ENCODE measurements at places on chromosomes 2 and 18.

DNA sequence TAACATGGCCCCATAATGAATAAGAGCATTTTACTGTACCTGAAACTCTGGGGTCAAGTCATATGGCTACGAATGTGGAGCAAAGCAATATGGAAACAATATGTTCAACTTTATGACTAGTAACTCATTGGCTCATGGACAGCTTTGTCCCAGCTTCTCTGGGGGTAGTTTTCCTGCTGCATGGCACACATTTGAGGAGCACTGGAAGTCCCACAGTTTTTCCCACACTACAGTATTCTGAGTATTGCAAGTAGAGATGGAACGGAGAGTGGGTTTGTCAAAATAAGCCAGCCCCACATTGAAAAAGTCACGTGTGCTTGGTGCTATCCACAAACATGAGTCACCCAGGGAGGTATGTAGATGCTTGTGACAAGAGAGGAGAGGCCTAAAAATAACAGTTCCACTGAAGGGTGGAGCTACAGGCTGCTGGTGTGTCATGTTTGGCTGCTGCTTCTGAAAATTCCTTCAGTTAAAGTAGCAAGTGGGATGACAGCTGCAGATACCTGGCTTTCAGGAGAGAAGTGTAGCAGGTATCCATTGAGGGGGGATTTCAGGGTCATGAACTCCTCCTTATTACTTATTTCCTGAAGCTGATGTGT is 48.2 kb upstream of the CTAGE1 start:
- no peak for DNase-seq

DNA sequence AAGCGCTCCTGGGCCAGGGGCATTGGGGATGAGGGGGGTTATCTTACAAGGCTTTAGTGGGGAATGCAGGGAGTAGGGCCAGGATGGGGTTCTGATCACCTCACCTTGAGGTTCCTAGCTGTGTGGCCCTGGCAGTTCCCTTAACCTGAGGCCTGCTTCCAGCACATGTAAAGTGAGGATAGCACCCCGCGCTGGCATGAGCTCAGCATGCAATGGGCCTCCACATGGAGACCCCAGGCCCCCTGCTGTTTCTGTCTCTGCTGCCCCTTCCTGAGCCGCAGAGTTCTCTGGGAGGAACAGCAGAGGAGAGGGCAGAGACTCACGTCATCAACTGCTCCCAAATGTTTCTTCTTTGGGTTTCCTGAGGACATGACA is 8.6 kb upstream of the TEX51 start:
- no peak for DNase-seq

GRCh38 chr2:74502147-74502719 is 2.8 kb upstream of the LBX2 start:
- DNase-seq = peak; percentile 52

- no peak for DNase-seq
Measured at GRCh38 chr18:79203017-79203605, 133.9 kb downstream of the ATP9B start.

GRCh38 chr18:13613591-13614501 is 112.5 kb downstream of the FAM210A start:
- DNase-seq = peak; percentile 20

DNA sequence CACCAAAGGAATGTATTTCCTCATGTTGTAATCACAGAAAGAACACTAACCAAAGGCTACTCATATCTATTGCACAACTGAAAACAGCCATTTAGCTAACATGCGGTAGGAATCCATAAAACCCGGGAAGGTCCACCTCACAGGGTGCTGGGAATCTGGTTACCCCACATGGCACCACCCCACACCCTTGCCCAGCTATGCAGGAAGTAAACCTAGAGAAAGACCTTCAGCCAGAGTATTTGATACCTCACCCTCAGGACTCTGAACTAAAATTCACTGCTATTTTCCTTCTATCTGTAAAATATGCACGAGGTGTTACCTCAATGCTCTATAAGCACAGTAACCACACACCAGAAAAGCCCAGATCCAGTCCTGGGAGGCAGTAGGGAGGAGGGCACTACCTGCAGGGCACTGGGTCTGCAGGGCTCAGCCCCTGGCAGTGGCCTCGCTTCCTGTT is 45.8 kb downstream of the PTPN2 start:
- peak; percentile 97 for DNase-seq

GRCh38 chr2:151946899-151947812 is 118.9 kb upstream of the ARL5A start:
- DNase-seq = peak; percentile 30

- no peak for DNase-seq
Measured at GRCh38 chr2:230335461-230335863, 8.5 kb downstream of the SP140L start.

GRCh38 chr2:168212866-168213265 is 34.5 kb downstream of the STK39 start:
- DNase-seq = no peak

GRCh38 chr2:141927536-141927935 is 203.3 kb downstream of the LRP1B start:
- no peak for DNase-seq

DNA sequence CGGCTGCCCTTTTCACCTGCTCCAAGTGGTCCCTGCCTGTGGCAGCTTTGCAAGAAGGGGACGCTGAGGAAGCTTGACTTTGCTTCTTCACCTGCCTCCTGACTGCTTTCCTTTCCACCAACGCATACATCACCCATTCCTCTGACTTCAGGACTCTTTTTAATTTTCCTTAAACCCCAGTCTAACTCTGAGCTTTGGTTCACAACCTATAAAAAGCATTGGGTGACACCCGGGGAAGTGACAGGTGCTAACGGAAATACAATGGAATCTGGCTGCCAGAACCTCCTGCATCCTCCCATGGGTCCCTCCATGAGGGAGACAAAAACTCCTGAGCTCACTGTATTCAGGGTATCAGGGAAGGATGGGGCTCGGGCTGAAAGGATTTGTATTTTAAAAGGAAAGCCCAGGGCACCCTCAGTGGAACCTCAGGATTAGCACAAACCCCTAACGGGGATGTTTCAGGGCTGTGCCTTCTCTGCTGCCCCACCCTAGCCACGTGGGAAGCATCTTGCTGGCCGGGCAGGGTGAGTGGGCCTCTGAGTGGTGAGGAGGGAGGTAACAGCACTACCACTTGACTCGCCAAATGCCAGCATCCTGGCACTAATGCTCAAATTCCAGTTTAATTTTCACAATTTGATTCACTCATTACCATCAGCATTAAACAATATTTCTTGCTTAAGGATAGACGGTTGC is 284.8 kb downstream of the CELF4 start:
- DNase-seq = no peak

GRCh38 chr2:99187011-99187410 is 6.0 kb downstream of the MRPL30 start:
- no peak for DNase-seq

- DNase-seq = no peak
Measured at GRCh38 chr2:236239276-236240065, 24.7 kb downstream of the ASB18 start.

DNA sequence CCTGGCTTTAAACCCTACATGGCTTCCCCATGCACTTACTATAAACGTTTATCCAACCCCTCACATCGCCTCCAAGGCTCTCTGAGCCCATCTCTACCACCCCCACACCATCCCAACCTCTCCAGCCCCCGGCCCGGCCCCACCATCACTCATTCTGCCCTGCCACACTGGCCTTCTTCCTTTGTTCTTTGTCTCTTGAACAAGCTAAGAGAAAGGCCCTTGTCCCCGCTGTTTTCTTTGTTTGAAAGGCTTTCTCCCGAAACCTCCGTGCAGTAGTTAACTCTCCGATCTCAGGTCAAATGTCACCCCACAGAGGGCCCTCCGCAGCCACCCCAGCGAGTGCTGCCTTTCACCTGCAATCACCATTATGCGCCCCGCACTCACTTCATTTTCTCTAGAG is 100.4 kb downstream of the AFF3 start:
- no peak for DNase-seq

DNA sequence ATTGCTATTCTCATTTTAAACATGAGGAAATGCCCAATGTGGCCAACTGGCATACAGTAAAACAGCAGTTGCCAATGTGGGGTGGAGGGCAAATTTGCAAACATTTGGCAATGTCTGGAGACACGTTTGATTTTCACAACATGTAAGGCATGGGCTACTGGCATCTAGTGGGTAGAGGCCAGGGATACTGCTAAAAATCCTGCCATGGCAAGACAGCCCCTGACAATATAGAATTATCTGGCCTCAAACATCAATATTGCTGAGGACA is 168.6 kb downstream of the KCNE4 start:
- DNase-seq = no peak

- no peak for DNase-seq
Measured at GRCh38 chr2:101794141-101794540, 96.6 kb downstream of the MAP4K4 start.
